Epithelial cell of umbilical artery (primary cell): ENCODE measurements at places on chromosomes 1 and 21. TPM values are rescaled to one million over a fixed set of nuclear protein-coding genes. Genes with fewer than 3 reads are reported as not detected.

RUNX3 gene
- total RNA-seq, result not detected in 2 replicates

GJA5 gene
- total RNA-seq, result 162 and 842 TPM in 2 replicates

CFAP74 gene
- total RNA-seq, result not detected in 2 replicates

AMY1A gene
- total RNA-seq, result not detected in 2 replicates

NPHS2 gene
- total RNA-seq, result not detected in 2 replicates

CCDC181 gene
- total RNA-seq, result 0.91 and 1.3 TPM in 2 replicates

GPR52 gene
- 0.32 and 0.61 TPM in 2 replicates for total RNA-seq

LRRC38 gene
- total RNA-seq, result not detected in 2 replicates

CD34 gene
- 5.8 and 26.4 TPM in 2 replicates for total RNA-seq

TMEM125 gene
- not detected in 2 replicates for total RNA-seq

HES3 gene
- total RNA-seq, result not detected in 2 replicates

MAP3K7CL gene
- total RNA-seq, result 3.5 and 3.6 TPM in 2 replicates

PAX7 gene
- total RNA-seq, result not detected in 2 replicates

TCP10L gene
- not detected in 2 replicates for total RNA-seq
